GM12891 (cell line): ENCODE measurements at places on chromosomes 2 and 18.

DNA sequence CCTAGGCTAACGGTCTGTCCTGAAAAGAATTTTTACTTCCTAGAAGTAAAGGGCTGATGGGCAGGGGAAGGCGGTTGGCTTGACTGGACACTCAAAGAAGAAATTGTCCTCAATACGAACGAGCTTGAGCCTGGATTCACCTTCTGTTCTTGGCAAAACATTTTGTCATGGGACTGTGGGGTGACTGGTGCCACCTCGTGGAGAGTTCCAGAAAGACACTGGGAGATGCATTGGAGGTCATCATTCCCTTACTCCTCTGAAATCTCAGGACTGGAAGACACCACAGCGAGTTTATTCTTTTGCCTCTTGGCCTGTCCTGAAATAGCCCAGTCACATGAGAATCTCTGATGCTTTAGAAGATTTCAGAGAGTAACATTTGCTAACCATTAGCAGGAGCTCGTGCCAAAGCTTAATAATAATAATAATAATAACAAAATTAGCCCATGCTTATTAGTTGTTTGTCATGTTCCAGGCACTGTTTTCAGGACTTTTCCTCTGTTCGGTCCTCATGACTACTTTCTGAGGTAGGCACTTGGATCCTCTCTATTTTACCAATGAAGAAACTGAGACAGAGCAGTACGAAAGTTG is 44.5 kb downstream of the TMEM182 start:
- DNase-seq, result peak; percentile 32

GRCh38 chr2:14451312-14451711 is 181.2 kb upstream of the LRATD1 start:
- no peak for DNase-seq

- no peak for DNase-seq
Measured at GRCh38 chr2:158818511-158818910, 23.4 kb downstream of the DAPL1 start.

DNA sequence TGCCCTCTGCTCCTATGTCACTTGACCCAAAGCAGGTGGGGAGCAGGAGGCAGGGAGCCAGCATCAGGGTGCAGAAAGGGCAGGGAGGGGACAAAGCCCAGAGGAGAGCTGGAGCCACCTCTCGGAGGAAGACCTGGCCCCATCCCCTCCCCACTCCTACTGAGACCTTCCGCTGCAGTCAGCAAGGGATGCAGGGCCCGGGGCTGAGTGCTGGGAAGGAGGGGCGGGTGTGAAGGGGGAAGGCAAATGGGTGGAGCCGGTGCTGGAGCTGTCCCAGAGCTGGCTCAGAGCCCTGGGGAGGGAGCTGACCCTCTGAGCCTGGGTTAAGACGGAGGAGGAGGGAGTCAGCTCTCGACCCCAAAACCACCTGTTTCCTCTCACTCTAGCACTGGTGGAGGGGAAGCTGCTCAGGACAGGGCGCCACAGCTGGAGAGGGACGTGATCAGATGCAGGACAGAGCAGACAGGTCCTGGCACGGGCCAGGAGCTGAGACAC is 33.8 kb downstream of the HS1BP3 start:
- no peak for DNase-seq

DNA sequence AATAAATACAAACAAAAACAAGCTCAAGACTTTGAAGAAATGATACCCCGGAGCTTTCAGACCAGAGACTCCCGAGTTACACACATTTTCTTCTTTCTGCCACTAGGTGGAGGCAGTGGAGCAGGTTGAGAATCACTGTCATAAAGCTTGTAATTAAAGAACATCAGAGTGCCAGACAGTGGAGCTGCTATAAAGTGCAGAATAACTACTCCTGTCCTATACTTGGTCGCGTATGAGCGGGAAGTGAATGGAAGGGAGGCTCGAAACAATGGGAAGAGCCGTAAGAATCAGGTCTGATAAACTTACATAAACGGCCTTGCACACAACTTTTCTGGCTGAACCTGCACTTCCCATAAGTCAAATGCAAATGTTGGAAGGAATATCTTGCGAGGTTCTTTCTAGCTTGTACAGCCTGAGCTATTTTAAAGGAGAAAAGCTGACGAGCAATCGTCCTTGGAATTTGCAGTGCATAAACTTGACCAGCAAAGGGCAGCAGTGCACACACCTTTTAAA is 189.0 kb downstream of the RPIA start:
- no peak for DNase-seq

GRCh38 chr2:20560891-20561636 is 89.8 kb downstream of the HS1BP3 start:
- no peak for DNase-seq

DNA sequence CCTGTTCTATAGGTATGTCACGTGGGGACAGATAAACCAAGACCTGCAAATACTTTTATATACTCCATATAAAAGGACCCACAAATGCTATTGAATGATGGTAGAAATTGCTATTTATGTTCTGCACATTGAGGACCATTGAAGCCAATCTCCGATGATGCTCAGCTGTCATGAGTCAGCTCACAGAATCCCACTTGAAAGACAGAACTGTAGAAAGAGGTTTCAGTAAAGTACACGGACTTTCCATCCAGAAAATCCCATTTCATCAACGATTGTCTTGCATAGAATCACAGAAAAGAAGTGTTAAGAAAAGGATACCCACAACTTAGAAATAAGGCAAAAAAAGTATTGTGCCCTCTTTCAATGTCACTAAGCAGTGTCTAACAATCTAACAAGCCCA is 169.0 kb upstream of the COPS8 start:
- DNase-seq, result no peak

GRCh38 chr2:66434679-66435548 is at the start of gene MEIS1:
TSS of gene MEIS1 (plus strand) at chr2:66435125. CDS start at chr2:66435857, 732 bp downstream.
- DNase-seq, result no peak

DNA sequence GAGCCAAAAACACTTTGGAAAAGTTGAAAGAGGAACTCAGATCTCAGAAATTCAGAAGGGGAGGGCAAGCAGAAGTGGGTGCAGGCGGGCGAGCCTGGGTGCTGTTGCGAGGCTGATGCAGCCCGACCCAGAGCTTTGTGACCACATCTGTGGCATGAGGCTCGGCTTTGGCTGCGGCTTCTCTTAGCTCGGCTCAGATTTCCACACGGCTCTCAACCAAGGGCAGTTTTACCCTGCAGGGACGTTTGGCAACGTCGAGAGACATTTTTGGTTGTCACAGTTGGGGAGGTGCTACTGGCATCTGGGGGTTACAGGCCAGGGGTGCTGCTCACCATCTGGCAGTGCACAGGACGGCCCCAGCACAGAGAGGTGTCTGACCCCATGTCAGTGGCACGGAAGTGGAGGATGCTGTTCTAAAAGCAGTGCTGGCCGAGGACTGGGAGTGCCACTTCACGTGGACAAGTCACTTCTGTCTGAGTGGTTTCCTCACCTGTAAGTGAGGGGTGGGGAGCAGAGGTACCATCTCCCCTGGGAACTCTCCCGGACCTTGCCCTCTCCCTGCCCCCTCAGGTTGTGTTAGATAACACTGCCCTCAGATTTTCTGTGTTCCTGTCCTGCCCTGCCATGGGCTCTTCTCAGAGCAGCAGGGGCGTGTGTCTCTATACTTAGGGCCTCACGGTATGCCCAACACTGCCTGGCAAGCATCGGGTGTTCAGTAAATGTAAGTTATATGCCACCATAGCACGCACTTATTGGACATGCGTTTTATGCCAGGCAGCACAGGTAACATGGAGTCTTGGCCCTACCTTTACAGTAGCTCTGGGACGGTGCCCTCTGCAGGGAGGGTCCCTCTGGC is 48.7 kb upstream of the FAHD2A start:
- no peak for DNase-seq

DNA sequence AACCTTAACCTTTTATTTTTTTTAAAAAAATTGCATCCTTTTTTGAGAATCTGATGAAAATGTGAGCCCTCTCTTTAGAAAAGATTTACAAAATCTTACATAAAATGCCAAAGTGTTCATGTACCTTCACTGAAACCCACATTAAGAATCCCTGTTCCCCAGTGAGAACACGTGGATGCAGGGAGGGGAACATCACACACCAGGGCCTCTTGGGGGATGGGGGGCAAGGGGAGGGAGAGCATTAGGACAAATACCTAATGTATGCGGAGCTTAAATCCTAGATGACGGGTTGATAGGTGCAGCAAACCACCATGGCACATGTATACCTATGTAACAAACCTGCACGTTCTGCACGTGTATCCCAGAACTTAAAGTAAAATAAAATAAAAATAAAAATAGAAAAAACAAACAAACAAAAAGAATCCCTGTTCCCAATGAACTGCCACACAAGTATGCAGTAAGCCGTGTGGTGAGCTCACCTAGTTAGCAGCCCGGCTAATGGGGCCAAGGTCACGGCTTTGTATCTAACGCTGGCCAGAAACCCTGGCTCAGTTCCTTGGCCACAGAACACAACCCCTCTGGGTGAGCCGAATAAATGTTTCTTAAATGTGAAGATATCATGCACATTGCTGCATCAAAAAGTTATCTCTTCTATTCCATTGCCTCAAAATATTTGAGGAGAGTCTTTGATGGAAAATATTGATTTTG is 41.4 kb downstream of the CHST9 start:
- no peak for DNase-seq

DNA sequence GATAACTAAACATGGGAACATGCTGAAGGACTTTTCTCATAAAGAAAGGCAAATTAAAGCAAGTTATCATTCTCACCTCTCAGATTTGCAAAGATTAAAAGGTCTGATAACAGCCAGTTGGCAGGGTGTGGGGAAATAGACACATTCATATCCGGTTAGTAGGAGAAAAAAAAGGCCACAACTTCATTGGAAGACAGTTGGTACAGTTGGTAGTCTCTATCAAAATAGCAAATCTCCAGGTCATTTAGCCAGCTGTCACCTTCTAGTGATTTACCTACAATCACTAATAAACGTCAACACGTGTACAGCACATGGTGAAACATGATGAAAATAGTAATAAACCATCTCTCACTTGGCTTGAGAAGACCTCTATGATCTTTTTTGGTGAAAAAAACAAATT is 16.6 kb downstream of the INPP5D start:
- DNase-seq, result no peak

DNA sequence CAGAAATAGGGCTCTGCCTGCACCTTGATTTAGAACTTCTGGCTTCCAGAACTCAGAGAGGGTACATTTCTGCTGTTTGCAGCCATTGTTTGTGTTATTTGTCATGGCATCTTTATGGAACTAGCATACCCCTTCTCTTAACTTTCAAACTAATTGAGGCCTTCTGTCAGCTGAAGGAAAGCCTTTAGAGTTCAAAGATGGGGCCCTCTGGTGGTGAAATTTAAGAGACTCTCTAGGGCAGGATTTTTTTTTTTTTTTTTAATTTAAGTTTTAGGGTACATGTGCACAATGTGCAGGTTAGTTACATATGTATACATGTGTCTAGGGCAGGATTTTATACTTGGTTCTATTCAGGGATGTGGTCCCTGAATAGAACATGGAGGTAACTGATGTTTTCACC is 260.6 kb upstream of the LINC00305 start:
- DNase-seq, result peak; percentile 3

DNA sequence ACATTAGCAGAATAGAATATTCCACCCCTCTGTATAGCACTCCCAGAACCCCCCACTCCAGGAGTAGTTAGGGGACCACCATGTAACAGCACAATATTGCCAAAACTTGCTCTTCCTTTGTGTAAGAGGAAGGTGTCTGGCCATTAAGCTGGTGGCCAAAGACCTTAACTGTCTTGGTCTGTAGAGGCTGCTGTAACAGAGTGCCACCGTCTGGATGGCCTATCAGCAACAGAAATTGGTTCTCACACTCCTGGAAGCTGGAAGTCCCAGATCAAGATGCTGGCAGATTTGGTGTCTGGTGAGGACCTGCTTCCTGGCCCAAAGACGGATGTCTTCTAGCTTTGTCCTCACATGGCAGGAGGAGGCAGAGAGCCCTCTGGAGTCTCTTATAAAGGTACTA is 61.6 kb upstream of the TGFA start:
- DNase-seq, result no peak

DNA sequence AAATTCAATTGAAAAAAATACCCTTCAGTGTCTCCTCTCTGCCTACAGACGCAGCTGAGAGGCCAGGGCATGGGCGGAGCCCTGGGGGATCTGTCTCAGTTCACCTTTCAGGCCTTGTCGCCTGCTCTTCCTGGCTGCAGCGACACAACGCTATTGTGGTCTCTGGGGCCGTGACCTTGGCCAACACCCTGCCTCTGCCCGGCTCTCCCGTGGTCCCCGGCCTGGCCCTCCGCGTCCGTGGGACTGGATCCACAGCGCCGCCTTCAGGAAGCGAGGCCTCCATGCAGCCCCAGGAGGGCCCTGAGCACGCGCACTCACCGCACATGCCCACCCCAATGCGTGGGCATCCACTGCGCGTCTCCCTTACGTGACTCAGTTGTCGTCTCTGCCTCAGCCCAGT is 81.1 kb downstream of the MRPS9 start:
- no peak for DNase-seq

DNA sequence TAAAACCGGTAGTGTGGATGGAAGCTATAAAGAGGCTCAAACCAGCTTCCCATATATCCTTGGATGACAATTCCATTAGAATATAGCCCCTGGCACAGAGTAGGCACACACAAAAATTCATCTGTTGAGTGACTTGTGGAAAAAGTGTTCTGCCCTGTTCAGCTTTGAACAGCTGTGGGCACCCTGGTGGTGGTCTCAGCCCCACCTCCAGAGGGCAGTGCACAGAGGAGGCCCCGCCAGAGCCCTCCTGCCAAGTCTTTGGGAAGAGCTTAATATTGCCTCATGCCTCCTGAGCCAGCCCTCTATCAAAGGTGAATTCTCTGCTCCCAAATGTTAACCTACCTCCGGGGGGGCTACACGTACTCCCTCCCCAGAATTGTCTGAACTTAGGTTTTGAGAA is 30.4 kb downstream of the EPAS1 start:
- no peak for DNase-seq

DNA sequence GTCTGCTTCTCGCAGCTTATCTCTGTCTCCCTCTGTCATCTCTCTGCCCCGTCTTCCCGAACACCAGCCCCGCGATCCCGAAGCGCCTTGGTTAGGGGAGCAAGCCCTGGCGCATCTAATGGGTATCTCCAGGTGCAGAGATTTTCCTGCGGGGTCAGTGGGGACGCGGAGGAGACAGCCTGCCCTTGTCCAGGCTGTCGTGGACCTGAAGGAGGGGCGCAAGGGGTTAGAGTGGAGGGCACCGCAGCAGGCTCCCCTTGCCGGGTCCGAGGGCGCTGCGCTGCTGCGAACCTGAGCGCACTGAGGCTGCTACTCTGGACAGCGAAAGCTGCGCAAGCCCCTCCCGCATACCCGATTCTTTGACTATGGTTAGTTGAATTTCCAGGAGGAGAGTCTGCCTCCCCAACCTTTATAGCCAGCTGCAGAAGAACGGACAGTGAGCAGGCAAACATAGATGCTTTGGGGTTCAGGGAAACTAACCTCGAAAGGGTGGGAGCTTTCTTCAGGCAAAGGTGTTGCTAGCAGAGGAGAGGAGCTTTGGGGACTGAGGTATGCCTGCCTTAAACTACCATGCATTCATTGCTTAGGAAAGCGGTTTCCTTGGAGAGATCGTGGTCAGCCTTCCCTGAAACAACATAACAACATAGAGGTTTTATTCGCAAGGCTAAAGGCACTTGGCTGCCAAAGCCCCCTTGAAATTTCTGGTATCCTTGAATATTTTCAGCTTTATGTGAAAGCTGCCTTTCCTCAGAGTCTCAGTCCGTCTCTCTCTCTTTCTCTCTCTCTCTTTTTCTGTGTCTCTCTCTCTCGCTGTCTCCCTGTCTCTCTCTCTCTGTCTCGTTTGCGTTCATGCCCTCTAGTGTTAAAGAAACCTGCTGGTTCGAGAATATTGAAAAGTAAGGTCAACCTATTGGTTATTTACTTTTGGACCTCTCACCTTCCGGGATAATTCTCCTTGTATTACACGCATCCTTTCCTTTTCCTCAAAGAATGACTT is 1.6 kb downstream of the GALNT13 start:
- no peak for DNase-seq

- no peak for DNase-seq
Measured at GRCh38 chr18:50802141-50802540, 17.7 kb downstream of the MRO start.
